ENCODE measurements at places on chromosomes 4 and X. TPM values are rescaled to one million over a fixed set of nuclear protein-coding genes. Genes with fewer than 3 reads are reported as not detected.

The HSFX3 gene
- total RNA-seq = 0.29 TPM

DNA sequence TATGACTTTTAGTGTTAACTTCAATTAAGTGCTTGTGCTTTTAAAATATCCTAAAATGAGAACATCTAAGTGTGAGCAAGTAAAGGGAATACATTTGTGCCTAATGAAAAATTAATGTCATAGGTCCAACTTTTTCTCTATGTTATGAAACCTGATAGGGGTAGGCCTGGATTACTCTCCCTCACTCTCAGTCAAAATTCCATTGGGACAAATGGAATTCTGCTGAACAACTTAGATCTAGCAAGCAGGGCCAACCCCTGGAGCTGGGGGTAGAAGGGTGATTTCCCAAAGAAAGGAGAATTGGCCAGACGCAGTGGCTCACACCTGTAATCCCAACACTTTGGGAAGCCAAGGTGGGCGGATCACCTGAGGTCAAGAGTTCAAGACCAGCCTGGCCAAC lies 67.4 kb downstream of the EDNRA start:
- no peak for DNase-seq

- no peak for DNase-seq
Observed at GRCh38 chr4:16745887-16746286, 152.6 kb downstream of the LDB2 start.

- no peak for DNase-seq
Observed at GRCh38 chrX:56797574-56798338, 68.7 kb downstream of the NBDY start.

DNA sequence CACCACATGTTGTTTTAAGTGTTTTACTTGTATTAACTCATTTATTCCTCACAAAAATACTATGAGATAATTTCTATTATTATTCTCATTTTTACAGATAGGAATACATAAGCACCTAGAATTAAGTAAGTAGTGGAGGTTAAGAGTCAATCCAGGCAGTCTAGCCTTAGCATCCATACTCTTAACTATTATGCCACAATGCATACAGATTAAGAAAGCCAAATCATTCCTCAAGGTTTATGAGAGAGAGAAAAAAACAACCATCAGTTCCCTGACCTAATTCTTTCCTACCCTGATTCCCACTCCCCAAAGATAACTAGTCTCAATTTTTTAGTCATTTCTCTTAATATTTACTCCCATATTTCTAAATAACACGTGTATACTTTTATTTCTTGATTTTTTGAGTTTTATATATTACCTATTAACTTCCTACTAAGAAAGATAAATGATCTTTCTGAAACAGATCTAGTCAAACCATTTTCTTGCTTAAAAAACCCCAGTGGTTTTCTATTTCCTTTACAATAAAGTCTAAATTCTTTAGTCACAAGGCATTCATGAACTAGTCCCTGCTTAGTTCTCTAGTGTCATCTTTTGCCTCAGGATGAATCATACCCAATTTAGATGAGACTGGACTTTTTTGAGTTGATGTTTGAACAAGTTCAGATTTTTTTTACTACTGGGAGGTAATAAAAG lies 16.0 kb downstream of the UBA6 start:
- DNase-seq = no peak

- DNase-seq = no peak
Observed at GRCh38 chr4:123510221-123510620, 113.6 kb downstream of the SPRY1 start.

GRCh38 chrX:154458116-154458953 lies at the start of gene PLXNA3:
Gene PLXNA3, plus strand, starts transcription at chrX:154458281. Its CDS starts 1,903 bp downstream, at chrX:154460184.
- peak; percentile 63 for DNase-seq

GRCh38 chrX:31199840-31200114 lies 127.9 kb upstream of the FTHL17 start:
- DNase-seq = no peak

DNA sequence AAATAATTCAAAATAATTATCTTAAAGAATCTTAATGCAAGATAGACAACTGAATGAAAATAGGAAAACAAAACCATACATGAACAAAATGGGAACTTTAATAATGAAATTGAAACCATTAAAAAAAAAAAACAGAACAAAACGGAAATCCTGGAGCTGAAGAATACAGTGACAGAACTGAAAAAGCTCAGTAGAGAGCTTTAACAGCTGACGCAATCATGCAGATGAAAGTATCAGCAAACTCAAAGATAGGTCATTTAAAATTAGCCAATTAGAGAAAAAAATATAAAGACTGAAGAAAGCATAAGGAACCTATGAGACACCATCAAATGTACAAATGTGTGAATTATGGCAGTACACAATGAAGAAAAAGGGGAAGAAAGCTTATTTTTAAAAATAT lies 18.8 kb downstream of the SLC25A31 start:
- DNase-seq = no peak

DNA sequence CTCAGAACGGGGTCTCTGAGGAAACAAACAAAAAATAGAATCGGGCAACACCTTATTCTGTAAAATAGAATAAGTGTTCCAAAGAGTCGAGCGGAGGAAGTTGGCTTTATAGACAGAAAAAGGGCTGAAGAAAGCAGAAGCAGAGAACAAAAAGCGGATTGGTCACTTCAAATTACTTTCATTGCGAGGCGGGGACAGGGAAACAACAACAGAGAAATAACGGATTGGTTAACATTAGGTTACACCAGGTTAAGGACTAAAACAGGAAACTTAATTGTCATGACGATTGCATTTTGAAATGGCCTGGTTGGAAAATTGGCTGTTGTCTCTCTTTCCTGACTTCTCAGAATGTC lies 433 bp upstream of the COQ2 start:
- DNase-seq = peak; percentile 57

DNA sequence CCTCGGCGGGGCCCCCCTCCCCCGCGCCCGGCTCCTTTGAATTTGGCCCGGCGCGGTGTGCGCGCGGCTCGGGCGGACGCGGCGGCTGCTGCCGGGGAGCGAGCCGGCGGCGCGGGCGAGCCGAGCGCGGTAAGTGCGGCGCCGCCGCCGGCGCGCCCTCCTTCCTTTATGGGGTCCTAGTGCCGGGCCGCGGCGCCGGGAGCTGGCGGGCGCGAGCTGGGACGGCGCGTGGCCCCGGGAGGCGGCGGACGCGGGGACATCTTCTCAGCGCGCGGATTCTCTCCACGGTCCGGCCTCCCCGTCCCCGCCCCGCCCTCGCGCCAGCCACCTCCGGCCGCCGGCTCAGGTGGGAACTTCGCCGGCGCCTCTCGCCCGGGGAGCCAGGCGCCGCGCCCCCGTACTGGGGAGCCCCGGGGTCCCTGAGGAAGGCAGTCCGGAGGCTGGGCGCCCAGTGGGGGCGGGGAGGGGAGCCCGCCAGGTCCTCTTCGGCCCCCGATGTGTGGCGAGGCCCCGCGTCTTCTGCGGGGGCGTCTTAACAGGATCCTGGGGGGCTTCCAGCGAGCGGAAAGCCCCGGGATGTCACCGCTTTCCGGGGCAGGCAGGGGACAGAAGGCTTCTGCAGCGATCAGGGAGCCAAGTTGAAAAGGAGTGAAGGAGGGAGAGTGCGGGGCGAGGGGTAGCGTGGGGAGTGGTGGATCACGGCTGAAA lies 98.4 kb upstream of the TENM3 start:
- DNase-seq = no peak

GRCh38 chrX:153686711-153687110 lies 1.0 kb upstream of the SLC6A8 start:
- DNase-seq = no peak

DNA sequence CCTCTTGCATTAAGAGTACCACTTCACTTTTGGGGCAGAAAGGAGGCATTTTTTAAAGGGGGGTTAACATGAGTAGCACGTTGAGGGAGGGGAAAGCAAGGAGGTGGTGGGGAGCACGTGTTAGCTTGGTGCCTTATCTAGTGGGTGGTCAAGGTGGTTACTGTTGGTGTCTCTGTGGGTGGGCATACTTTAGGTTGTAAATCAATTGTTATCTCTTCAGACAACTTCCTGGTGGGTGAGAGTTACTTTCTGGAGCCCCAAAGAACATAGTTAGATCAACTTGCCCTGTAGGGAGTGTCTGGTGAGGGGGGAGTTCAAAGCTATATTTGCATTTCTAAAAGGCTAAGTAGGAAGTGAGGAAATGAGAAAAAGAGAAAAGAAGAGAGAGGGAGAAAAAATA lies 297.7 kb upstream of the CLNK start:
- DNase-seq = no peak

GRCh38 chr4:160510928-160511327 lies 1408.0 kb downstream of the RAPGEF2 start:
- DNase-seq = no peak

DNA sequence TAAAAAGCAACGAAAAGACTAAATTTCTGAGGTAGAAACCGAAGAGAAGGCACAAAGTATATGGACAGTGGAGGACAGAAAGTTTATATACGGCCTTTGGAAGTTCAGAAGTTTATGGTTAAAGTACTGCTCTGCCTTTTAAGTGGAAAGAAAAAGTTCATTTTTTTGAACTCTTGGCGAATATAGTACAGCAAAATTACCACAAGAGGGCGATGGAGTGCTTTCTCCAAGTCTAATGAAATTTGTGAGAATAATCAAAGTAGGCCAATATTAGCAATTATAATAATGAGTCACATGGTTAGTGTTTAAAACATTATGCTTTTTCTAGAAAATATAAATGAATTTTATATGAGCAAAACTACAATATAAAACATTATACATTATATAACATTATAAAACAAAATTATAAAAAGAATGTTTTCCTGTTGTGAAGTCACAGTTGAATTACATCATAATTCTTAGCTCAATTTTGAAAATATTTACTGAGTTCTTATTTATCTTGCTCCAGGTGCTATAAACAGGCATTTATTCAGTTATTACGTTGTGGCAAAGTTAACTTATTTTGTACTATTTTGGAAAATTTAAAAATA lies 136.2 kb upstream of the BMPR1B start:
- DNase-seq = no peak

DNA sequence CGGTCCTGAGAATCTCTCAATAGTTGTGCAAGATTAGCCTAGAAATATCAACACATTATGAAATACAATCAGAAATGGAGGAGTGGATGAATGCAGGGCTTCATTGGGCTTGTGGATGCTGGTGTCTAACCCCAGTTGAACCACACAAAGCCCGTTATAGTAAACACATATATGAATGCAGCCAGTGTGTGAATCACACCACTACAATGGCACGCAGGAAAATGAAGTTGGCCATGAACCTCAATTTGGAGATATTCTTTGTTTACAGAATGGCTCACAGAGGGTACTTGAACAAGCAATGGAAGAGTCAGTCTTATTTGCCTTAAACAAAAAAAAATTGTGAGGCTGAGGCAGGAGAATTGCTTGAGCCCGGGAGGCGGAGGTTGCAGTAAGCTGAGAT lies 57.8 kb downstream of the SOD3 start:
- no peak for DNase-seq

DNA sequence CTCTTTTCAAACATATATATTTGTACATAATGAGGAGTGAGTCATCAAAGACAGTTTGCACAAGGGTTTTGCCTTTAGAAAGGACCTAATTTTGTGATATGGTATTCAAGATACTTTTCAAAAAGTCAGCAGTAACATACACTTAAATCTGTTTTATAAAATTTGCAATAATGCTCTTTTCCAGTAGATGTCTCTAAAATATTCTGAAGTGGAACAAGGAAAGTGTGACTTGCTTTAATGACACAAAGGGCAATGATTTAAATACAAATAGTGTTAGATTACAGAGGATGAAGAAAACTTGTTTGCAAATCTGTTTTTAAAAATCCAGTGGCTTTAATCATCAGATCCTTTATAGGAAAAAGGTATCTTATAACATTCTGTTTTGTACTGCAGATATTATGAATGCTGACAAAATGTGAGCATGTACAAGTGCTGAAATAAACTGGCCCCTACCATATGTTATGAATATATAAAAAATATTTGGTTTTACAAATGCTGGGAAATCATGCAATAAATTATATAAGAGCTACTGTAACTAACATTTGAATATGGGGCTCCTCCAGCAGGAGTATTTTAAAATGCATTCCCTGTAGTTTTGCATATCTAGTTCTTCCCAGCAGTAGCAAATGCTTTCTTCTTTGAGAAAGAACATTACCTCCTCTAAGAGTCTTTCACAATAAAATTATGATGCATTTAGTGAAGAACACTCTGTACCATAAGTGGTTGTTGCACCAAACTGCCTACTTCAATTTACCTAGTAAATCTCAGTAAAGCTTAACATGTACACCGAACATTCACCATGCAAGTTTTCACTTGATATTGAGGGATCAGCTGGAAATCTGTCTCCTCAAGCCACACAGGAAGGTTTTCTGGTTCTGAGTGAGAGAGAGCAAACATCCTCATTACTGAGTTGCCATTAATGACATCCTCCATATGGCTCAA lies 20.2 kb downstream of the MMRN1 start:
- DNase-seq = no peak

GRCh38 chr4:3402491-3403347 lies 39.0 kb upstream of the HGFAC start:
- DNase-seq = no peak

GRCh38 chr4:124018383-124019317 lies 622.1 kb downstream of the SPRY1 start:
- peak; percentile 42 for DNase-seq

DNA sequence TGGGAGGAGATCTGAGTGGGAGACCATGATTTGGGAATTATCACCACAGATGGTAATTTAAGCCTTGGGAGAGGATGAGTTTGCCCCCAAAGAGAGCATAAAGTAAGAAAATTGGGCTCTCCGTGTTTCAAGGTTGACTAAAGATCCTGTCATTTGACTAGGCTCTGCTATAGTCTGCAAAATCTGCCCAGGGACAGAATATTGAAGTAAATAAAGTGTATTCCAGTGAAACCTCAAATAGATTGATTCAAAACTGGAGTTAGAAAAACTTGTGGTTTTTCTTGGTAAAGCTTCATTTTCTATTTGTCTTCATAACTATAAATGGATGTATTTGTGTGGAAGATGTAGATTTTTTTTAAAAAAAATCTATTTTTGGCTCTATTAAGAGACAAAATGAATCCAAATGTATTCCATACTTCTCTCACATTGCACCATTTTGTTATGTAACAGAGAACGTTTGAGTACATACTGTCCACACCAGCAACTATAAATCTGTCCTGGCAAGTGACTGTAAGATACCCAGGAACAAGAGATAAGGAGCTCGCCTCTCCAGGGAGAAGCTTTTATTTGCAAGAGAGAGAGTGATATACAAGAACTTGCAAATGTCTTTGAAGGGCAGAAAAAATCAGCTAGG lies 170.2 kb downstream of the CBR4 start:
- no peak for DNase-seq

Measured in activated CD8-positive, alpha-beta memory T cell treated with anti-CD3 and anti-CD28 coated beads, Interleukin-2, amount 10 ng/mL, durations not matched to agents 7 days and 5 days (primary cell).